Activated naive CD4-positive, alpha-beta T cell treated with Interleukin-2 at 50 U/mL for 16 hours (primary cell): ENCODE measurements at places on chromosomes 11 and 22.

DNA sequence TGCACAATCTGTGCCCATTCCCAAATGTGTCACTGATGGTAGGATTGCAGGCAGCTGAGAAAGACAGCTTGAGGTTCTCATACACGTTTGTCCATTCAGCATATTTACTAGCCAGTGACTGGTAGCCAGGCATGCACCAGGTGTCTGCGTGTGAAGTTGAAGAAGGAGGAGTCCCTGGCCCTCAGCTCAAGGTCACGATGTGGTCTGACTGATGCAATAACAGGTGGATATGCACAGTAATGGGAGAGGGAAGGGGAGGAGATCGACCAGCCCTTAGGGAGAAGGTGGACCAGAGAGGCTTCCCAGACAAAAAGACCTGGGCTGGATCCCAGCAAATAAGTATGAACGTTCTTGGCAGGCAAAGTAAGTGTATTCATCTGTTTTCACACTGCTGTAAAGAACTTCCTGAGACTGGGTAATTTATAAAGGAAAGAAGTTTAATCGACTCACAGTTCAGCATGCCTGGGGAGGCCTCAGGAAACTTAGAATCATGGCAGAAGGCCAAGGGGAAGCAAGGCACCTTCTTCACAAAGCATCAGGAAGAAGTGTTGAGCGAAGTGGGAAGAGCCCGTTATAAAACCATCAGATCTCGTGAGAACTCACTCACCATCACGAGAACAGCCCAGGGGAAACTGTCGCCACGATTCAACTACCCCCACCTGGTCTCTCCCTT lies 96.0 kb downstream of the MN1 start:
- no peak for DNase-seq

DNA sequence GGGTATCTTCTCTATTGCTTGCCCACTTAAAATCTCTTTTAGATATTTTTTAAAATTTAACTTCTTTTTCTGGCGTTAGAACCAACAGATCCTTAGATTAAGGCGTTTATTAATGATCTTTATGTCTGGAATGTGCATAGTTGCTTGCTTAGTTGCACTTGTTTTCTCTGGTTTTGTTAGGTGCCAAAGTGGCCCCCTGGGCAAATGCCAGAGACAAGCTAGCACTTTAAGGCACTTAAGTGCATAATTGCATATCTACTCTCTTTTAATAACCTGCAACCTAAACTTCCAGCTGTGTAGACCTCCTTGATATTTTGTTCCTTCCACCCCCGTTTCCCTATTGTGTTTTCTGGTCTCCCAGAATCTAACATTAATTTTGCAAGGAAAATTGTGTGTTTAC lies 3.3 kb downstream of the RBM4 start:
- no peak for DNase-seq

DNA sequence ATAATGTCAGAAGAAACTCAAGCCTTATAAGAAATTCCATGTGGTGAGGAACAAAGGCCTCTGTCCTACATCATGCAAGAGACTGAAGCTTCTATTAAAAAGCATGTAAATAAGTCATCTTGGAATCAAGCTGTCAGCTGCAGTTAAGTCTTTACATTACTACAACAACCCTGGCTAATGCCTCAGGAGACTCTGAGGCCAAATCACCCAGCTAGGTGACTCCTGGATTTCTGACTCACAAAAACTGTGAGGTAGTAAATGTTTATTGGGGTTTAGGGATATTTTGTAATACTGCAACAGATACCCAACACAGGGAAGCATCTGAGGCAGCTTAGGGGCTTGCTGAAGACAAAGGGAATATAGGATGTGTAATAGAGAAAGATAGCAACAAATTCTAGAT lies 89.6 kb downstream of the C11orf87 start:
- no peak for DNase-seq

DNA sequence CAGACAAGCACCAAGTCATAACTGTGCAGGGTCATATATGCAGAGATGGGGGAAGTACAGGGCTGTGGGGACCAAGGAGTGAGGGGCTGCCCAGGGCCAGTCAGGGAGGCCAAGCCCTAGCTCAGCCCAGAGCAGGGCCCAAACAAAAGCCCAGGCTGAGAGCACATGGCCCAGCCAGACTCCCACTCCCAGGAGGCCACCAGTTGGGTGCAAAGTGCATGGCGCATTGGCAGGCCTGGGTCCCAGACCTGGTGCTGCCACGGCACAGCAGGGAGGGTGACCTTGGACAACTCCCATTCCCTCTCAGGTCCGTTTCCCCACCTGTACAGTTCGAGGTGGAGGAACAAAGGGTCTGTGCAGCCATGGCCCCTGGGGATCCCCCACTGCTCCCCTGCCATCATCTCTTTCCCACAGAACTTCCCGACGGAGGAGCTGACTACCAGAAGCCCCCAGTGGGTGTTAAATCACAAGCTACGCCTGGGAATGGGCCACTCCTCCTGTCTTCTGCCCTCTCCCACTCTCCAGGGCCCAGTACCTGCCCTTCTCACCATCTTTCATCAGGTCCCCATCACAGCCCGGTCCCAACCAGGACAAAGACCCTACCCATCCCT lies 608 bp downstream of the NIPSNAP1 start:
- no peak for DNase-seq

GRCh38 chr11:126197277-126197939 lies 14.0 kb downstream of the RPUSD4 start:
- no peak for DNase-seq

DNA sequence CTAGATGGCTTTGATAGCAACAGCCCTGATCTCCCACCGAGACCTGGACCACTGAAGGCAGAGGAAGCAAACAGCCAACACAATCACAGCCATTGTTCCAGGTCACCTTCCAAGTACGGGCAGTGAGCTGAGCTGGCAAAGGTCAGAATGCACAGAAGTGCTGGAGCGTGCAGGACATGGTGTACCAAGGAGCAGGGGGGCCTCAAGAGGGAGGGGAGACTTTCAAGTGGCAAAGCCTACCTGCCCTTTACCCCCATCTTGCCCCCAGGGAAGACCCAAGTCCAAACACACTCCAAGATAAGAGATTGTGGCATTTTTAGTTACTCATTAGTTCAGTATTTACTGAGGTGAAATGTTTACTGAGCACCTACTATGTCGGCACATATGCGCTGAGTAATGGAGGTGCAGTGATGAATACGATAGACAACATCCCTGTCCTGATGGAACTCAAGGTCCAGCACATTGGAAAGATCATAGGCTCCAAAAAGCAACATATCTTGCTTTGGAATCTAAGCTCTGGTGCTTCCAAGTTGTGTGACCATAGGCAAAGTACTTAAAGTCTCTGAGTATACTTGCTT lies 26.0 kb upstream of the TTC12 start:
- no peak for DNase-seq

- DNase-seq = no peak
Measured at GRCh38 chr11:32043737-32044136, 47.1 kb upstream of the RCN1 start.

DNA sequence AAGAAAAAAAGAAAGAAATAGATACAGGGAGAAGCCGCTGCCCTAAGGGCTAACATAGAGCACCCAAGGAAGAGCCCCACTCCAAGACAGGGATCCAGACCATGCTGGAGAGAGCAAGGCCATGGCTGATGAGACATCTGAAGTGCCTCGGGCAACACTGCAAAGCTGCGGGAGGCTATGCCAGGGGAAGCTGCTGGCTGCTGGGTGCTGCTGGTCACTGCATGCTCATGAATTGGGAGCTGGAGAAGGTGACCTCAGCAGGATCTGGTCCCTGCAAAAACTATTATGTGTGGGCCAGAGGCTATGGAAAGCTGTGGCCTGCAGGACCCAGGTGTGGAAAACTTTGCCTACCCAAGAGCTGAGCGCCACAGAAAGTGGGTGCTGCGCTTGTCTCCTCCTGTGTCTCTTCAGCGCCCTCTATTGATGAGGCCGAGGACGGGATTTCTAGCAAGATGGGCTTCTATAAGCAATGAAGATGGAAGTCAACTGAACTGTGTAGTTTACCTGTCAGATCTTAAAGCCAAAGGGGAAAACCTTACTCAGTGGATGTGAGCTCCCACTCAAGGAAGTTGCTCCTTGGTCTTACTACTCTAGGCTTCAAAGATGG lies 17.3 kb upstream of the SLC29A2 start:
- DNase-seq = peak; percentile 71

DNA sequence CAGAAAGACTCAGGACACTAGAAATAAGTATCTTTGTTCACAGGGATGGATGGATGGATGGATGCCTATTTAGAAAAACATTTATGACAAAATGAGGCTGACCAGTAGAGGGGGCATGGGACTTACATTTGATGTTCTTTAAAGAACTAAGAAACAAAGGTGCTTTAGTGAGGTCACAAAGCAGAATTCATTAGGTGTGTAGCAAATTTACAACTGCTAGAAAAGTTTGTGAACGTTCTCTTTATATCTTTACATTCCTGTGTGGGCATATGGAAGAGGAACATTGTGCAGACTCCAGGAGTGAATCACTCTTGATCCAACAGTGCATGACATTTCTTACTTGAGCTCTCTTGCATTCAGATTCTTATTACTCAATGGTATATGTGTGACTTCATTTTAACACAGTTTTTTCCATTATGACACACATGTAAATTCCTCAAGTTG lies 15.8 kb upstream of the SIK2 start:
- DNase-seq = peak; percentile 27

DNA sequence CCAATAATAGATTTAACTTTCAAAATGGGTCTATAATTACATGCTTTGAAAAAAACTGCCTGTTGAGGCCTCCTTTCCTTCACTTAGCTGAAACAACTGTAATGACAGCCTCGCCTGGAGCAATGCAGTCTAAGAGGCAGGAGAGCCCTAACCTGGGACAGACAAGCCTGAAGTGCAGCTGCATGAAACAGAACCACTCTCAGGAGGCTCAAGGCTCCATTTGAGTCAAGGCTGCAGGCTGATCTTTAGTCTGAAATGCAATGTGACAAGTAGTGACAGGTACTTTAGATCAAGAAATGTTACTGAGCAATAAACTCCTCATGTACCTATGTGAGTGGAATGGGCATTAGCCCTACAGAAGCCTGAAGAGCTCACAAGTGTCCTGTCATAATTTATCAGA lies 414.0 kb upstream of the LUZP2 start:
- DNase-seq = no peak

- DNase-seq = no peak
Measured at GRCh38 chr22:47318041-47318737, 555.7 kb downstream of the TBC1D22A start.

GRCh38 chr22:38951734-38952133 lies 5.7 kb upstream of the APOBEC3A start:
- no peak for DNase-seq

- DNase-seq = peak; percentile 55
Measured at GRCh38 chr11:64858467-64859263, 14.2 kb upstream of the CDC42BPG start.

DNA sequence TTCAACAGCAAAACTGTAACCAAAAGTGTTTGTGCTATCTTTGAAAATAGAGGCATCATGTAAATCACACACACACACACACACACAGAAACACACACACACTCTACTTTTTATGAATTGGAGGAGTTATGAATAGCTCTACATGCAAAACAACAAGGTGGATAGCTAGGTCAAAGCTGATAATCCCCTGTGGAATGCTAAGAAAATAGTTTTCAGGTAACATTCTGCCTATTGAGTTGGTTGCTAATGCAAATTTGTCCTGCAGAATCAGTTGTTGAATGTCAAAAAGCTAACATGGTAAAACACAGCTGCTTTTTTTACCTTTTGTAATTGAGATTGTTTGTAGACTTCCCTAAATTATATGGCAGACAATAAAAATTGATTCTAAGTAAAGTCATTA lies 1658.4 kb upstream of the RAG2 start:
- DNase-seq = no peak

DNA sequence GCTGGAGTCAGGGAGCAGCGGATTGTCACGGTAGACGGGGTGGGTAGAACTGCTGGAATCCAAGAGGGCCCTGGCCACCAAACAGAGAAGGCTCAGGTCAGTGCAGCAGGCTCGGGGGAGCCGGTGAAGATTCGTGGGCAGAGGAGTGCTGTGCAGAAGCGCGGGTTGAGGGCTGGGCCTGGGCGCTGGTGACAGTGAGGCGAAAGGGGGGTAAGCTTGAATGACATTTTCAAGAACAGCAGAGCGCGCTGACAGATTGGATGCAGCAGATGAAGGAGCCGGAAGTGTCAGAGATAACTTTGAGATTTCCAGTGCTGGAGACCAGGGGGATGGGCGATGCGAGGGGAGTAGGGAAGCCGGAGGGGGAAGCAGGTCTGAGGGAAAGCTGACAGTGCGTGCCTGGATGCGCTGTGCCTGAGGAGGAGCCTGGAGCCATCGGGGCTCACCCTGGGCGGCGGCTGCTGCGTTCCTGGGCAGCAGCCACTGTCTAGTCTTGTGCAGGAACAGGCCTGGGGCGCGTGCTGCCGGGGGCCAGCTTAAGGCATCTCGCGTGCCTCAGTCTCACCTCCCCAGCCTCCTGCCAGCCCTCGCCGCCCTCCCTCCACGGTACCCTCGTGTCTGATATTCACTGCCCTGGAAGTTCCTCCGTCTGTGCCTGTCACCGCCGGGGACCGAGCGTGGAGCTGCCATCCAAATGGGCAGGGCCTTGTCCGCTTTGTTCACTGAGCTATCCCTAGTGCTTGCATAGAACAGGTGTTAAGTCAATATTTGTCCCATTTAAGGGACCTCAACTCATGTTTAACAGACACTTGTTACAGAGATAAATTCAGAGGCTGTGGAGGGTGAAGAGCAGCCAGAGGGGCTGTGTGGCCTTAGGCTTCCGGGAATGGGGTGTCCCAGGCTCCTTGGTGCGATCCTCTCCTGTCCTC lies 5.2 kb downstream of the GRIK4 start:
- DNase-seq = no peak

DNA sequence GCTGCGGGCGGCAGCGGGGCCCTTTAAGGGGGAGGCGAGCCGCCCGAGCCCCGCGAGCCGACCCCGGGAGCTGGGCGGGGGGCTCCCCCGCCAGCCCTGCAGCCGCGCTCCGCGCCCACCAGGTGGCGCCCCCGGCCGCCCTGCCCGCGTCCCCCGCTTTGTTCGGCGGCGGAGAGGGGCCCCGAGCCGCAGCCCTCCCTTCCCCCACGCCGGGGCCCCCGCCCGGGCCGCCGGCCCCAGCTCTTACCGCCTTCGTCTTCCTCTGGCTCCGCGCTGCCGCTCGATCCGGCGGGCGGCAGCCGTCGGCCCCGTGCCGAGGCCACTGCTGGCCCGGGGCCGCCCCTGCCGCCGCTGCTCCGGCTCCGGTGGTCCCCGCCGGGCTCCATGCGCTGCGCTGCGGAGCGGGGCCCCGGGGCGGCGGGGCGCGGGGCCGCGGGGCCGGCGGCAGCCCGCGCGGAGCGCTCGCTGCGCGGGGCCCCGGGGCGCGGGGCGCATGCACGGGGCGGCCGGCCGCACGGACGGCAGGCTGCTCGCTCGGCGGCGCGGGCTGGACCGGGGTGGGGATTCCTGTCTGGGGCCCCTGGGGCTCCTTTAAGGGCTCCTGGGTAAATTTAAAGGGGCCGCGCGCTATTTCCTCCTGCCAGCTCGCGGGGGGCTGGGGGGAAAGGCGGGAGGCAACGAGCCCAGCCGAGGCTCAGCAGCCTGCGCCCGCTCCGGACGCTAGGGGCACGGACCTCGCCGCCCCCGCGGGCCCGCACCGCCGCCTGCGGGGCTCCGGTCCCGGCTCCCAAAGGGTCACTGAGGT lies at the start of gene ZFTA:
Gene ZFTA, minus strand, starts transcription at position 539 of the 805 bp plus-strand sequence. Its CDS starts 153 bp downstream, at position 386.
- peak; percentile 63 for DNase-seq

- no peak for DNase-seq
Measured at GRCh38 chr11:122594986-122595645, 60.4 kb upstream of the UBASH3B start.

- DNase-seq = no peak
Measured at GRCh38 chr11:78347956-78348355, 69.7 kb downstream of the GAB2 start.
